ENCODE measurements at places on chromosomes 13 and 19.

DNA sequence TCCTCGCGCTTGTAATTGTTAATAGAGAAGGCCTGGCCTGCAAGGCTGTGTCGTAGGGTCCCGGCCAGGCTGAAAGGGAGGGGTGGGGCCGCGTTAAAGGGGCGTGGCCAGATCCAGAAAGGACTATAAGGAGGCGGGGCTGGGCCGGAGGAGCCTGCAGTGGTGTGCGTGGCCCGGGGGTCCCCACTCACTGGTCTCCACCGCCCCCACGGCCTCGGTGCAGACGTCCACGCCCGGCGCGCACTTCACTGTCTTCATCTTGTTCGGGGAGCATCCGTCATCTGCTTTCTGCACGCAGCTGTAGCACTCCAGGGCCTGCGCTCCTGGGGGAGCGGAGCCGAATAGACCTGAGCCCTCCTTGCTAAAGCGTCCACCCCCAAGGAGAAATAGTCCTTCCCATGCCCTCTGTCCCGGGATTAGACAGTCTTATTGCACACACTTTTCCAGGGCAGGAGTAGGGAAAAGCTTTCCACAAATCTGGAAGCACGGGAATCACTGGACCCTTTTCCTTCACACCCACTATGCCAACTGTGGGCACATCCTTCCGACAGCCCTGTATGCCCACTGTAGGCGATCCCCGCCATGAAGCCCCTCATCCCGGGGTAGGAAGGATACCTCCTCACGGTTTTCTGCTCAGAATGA, 1.2 kb downstream of the LYPD3 start:
- no peak for DNase-seq

GRCh38 chr13:91117351-91117750, 230.1 kb upstream of the MIR17HG start:
- no peak for DNase-seq

- no peak for DNase-seq
Observed at GRCh38 chr13:94590744-94591143, 5.2 kb downstream of the TGDS start.

DNA sequence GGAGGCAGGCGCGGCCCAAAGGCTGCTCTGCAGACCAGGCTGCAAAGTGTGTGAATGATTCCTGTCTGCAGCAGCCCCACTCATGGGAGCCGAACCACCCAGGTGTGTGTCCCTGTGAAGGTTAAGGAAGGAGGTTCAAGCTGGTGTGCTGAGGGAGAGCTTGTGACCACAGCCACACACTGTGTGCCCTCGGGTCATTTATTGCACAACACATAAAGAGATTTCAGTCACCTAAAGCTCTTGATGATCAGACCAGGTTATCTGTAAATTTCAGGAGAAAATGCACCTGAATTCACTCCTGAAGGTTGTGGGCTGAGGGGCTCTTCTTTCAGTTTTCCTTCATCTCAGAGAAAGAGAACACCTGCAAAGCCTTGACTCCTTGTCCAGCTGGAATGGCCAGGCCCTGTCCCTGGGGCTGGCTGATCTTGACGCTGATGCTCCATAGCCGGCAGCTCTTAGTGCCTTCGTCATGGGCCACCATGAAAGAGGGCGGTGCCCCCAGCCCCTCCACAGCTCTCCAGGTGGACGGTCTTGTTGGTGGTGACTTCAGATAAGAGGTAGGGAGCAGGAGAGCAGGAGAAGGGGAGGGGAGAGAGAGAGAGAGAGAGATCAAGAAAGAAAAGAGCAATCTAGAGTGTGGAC, 110.8 kb upstream of the C1QTNF9B start:
- no peak for DNase-seq

- no peak for DNase-seq
Observed at GRCh38 chr19:16627928-16628182, 149 bp downstream of the MED26 start.

GRCh38 chr19:30552593-30552992, 180.4 kb downstream of the ZNF536 start:
- no peak for DNase-seq

DNA sequence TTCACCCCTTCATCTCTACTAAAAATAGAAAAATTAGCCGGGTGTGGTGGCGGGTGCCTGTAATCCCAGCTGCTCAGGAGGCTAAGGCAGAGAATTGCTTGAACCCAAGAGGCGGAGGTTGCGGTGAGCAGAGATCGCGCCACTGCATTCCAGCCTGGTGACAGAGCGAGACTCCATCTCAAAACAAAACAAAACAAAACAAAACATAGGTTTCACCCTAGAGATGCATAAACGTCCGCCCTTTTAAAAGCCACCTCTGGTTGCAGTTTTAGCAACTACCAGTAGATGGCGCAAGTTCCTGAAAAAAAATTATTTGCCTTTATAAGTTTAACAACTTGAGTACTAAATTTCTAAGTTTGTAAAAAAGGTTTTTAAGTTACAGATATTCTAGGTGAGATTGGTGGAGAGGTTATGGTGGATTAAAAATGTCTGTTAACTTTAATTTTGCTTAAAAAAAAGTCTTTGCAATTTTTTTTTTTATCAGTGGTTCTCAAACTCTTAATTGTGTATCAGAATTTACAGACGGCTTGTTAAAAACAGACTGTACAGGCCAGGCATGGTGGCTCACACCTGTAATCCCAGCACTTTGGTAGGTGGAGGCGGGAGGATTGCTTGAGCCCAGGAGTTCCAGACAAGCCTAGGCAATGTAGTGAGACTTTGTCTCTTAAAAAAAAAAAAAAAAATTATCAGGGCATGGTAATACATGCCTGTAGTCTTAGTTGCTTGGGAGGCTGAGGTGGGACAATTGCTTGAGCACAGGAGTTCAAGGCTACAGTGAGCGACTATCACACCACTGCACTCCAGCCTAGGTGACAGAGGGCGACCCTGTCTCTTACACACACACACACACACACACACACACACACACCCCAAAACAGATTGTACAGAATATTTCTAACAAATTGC, 42.1 kb downstream of the NAA16 start:
- DNase-seq = peak; percentile 78

DNA sequence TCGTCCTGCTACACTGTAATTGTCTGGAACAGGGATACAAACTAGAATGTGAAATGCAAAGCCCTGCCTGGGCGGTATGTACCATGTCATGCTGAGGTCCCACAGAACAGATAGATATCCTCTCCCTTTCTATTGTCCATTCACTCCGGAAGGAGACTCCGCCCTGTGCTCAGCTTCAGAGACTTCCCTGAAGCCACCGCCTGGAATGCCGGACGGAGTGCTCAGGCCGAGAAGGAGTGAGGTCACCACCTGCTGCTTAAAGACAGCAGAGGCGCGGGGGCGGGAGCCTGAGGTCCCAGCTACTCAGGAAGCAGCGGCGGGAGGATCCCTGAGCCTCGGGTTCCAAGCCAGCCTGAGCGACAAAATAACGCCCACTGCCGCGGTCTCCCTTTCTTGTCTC, 890 bp upstream of the ZNF611 start:
- DNase-seq = peak; percentile 59

DNA sequence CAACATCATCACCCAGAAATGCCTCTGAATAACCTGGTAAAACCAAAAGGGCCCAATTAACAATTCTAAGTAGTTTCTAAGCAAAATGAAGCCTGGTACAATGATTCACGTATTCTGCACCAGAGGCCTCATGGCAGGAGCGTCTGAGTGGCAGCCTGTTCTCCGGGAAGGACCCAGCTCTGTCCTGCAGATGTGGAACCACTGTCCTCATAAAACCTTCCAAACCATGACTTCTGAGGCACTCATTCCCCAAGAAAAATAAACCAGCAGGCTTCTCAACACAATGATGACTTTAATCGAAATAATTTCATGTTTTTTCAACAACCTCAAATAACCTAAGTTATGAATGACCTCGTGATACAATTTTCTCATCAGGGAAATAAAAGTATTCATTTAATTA, 89.9 kb downstream of the STK24 start:
- no peak for DNase-seq

GRCh38 chr13:58085819-58086218, 454.3 kb downstream of the PCDH17 start:
- DNase-seq = no peak

GRCh38 chr19:41420101-41420880, 6.9 kb downstream of the B3GNT8 start:
- no peak for DNase-seq

- no peak for DNase-seq
Observed at GRCh38 chr13:30121666-30122065, 185.7 kb downstream of the KATNAL1 start.

GRCh38 chr19:54882758-54883157, 8.7 kb downstream of the FCAR start:
- DNase-seq = no peak

DNA sequence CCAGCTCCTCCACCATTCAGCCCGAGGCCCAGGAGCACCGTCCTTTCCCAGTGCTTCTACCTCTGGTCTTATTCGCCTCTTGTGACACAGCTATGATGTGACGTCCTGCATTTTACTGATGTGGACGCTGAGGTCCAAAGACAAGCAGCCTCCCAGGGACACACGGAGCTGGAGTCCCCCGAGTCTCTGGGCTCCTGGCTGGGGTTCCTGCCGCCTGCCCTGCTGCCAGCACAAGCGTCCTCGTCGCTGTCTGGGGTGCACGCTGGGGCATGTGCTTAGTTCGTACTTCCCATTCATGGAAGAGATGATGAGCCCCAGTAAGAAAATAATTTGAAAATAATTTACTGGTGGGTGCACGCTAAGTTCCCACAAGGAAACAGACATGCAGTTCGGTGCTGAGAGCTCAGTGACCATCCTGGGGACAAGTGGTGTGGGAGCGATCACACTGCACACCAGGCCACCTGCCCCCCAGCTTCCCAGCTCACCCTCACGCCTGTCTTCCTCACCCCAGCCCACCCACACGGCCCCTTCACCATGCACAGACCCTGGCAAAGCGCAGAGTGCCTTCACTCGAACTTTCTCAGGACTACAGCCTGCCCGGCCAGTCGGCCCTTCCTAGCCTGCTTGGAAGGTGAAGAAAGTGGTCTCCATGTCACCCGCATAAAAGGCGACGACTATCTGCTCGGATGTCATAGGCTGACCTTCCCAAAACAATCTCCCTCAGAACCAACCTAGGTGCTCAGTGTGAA, 14.2 kb upstream of the CFAP97D2 start:
- DNase-seq = no peak

DNA sequence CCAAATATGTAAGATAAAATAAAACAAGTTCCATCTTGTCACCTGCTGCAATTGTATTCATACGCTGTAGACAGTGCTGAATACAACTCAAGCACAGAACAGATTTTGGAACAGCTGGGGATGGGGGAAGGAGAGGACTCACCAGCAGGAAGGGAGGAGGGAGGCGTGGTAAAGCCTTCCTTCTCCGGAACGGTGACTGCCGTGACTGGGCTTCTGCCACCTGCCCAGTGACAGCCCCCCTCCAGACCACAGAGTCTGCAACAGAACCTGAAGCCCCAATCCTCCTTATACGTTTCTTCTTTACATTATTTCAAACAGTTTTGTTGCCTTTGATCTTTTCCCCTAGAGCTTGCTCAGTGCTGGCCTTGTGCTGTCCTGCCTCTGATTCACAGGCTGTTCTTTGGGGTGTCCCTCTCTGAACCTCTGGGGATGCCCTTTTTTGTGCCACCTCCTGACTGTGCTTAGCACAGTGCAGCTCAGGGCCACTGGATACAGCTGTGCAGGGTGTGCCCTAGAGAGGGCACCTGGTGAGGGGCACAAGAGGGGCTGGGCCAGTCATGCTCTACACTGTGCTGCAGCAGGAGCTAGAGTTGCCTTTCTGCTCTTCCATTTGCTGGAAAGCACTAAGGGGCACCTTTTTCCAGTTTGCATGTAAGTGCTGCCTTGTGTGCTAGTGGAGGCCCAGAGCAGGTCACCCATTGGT, 213.0 kb downstream of the ZIC5 start:
- no peak for DNase-seq

GRCh38 chr19:41591951-41592562, 16.1 kb downstream of the CEACAM21 start:
- DNase-seq = no peak

- no peak for DNase-seq
Observed at GRCh38 chr19:29904017-29904416, 38.0 kb upstream of the URI1 start.

- no peak for DNase-seq
Observed at GRCh38 chr13:30863796-30864195, 42.3 kb upstream of the MEDAG start.

DNA sequence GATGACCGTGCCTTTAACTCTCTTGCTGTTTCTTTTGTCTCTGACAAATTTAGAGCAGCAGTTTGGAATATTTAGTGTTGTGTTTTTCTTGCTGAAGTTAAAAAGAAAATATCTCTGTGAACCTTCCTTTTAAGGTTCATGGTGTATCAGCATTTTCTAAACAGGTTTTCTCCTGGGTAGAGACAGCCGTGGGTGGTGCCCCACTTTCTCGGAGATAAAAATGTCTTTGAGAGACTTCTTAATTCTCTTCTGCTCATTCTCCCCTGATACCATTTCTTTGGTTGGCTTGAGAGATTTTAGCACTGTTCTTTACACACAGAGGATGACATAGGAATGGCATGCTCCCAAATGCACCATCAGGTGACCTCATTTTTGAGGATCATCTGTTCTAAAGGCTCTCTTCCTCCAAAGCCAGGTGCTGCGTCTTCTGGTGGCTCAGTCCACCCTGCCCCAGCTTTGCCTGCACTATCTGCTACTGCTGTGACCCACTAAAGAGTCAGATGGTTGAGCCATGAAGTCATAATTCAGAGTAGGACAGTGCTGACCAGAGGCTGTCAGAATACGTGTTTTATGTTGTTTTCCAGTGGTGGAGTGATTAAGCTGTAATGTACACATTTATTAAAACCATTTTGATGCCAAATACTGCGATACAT, 90.3 kb upstream of the SLC10A2 start:
- DNase-seq = no peak

GRCh38 chr13:29853131-29853530, 2.7 kb upstream of the UBL3 start:
- DNase-seq = no peak

DNA sequence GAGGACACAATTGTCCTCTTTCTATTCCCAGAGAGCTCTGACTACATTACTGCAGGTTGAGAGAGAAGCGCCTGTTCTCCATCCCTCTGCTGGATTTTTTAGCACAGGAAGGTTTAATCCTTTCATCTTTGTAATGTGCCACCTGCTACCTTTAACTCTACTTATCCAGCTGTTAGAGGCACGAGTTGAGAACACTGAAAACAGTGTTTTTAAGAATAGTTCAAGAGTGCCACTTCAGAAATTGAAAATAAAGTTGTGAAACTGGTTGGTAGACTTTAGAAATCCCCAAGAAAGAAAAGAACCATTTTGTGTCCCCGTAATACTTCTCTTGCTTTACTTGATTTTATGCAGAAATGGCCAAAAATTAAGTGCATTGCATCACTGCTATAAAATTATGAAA, 20.6 kb downstream of the FREM2 start:
- DNase-seq = no peak

GRCh38 chr19:38932425-38933179, 1.9 kb downstream of the MRPS12 start:
- peak; percentile 42 for DNase-seq
